ENCODE measurements at places on chromosomes 6 and 20.

DNA sequence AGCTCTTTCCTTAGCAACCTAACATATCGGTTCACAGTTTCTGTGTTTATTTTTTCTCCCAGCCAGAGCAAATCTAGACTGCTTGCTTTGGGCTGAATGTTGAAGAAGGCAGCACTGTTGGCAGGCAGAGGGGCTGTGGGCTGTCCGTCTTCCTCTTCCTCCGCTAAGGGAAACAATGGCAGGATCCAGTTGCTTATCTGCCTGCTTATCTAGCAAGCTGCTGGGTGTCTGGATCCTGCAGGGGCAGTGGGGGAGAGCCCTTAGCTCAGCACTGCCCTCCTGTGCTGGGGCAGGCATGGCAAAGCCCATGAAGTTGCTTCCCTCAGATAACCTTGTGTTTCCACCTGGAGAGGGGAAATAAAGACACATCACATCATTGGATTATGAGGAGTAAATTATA is 92.7 kb upstream of the CD93 start:
- DNase-seq: no peak

DNA sequence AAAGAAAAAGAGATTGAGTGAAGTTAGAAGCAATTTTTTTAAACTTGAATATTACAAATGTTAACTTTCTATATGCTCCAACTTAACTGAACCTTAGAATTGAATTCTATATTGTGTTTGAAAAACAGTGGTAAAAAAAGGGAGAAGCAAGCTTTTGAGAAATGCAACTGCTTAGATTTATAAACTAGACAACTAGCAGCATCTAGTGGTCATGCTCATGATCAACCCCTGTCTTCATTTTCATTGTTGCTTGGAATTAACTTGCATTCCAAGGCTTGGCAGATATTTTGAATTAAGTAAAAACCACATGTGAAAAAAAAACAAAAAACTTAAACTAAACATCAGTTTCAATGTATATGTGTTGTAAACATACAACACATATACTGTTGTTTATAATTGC is 113.1 kb downstream of the C6orf58 start:
- DNase-seq: no peak

GRCh38 chr6:80503660-80504059 is 397.2 kb downstream of the BCKDHB start:
- DNase-seq: no peak

- DNase-seq: no peak
Measured at GRCh38 chr6:144758602-144759001, 473.5 kb downstream of the UTRN start.

Data from NCI-H524 treated with DMSO at 0.1 percent for 48 hours (cell line).